CD4-positive, alpha-beta T cell (primary cell): ENCODE measurements at places on chromosomes 5 and 9. TPM values are rescaled to one million over a fixed set of nuclear protein-coding genes. Genes with fewer than 3 reads are reported as not detected.

Gene NSA2
- total RNA-seq = 200 TPM

DNA sequence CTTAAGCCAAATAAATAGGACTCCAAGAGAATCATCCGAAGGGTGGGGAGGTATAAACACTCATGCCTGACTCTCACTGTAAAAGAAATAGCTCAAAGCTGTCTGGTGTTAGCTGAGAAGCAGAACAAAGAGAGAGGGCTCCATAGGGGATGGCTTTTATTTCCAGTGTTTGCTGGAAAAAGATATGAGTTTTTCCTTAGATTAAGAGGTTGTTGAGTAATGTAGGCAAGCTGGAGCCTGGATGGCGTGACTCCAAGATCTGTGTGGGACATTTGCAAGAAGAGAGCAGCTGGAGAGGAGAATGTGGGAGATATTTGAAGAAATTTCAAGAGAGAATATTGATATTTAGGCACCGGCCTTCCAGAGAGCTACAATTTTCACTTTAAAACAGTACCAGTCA, 793.7 kb upstream of the RGMB start:
- H3K4me3 ChIP-seq = no peak overlapping the region
- no peaks in the 10 kb centered on the region for H3K36me3 ChIP-seq
- H3K4me1 ChIP-seq = no peaks in the 10 kb centered on the region
- H3K27me3 ChIP-seq = no peaks in the 10 kb centered on the region
- H3K27ac ChIP-seq = no peak overlapping the region

Gene CSF2
- not detected for total RNA-seq

Gene SLC6A7
- not detected for total RNA-seq

Gene TAF11L13
- total RNA-seq = not detected

GRCh38 chr5:178277346-178277745, 44.7 kb upstream of the PHYKPL start:
- H3K4me3 ChIP-seq = no peak overlapping the region
- H3K27ac ChIP-seq = no peak overlapping the region
- no peak for DNase-seq

- H3K27me3 ChIP-seq = no peaks in the 10 kb centered on the region
- H3K36me3 ChIP-seq = no peaks in the 10 kb centered on the region
Measured at GRCh38 chr9:128033609-128034008, 33.5 kb downstream of the NAIF1 start.

Gene DMRT2
- not detected for total RNA-seq

Gene PCDHA12
- not detected for total RNA-seq

DNA sequence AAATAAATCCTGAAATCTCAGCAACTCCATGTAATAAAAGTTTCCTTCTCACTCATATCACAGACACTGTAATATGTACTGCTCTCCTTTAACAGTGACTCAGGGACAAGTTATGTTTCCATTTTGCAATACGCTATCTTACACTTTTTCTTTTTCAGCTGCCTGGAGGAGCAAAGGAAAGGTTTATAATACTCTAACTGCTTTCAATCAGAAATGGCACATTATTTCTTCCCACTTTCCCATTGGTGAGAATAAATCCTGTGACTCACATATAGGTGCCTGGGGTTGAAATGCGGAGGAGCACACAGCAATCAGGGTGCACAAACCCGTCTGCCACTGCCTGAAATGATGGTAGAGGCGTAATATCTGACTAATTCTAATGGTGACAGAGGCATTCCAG, 186.6 kb downstream of the HINT1 start:
- H3K4me3 ChIP-seq = no peak overlapping the region
- H3K36me3 ChIP-seq = no peaks in the 10 kb centered on the region
- no peaks in the 10 kb centered on the region for H3K4me1 ChIP-seq
- DNase-seq = no peak

DNA sequence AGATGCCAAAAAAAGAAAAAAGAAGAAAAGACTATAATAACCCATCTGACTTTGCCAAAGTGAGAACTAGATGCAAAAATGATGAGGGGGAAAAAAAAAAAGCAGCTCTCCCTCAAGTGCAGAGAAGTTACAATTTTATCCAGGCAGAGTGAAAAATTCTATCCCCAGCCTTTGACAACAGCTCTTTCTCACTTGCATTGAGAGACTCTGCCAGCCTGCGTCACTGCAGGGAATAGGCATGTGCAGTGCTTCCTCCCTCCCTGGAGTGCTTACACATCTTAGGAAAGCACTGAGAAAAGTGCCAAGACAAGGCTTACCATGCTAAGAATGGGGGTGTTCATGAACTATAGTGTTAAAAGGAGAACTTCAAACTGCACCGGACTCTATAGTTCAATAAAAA, 418.6 kb upstream of the TYRP1 start:
- no peaks in the 10 kb centered on the region for H3K4me1 ChIP-seq
- no peaks in the 10 kb centered on the region for H3K36me3 ChIP-seq
- DNase-seq = no peak
- no peak overlapping the region for H3K4me3 ChIP-seq

- no peak overlapping the region for H3K4me3 ChIP-seq
- H3K36me3 ChIP-seq = no peaks in the 10 kb centered on the region
- no peaks in the 10 kb centered on the region for H3K27me3 ChIP-seq
- H3K4me1 ChIP-seq = peaks cover 4% of the 10 kb centered on the region
Measured at GRCh38 chr5:34041247-34041972, 1.6 kb downstream of the C1QTNF3 start.

Gene AKNA
- 258 TPM for total RNA-seq

DNA sequence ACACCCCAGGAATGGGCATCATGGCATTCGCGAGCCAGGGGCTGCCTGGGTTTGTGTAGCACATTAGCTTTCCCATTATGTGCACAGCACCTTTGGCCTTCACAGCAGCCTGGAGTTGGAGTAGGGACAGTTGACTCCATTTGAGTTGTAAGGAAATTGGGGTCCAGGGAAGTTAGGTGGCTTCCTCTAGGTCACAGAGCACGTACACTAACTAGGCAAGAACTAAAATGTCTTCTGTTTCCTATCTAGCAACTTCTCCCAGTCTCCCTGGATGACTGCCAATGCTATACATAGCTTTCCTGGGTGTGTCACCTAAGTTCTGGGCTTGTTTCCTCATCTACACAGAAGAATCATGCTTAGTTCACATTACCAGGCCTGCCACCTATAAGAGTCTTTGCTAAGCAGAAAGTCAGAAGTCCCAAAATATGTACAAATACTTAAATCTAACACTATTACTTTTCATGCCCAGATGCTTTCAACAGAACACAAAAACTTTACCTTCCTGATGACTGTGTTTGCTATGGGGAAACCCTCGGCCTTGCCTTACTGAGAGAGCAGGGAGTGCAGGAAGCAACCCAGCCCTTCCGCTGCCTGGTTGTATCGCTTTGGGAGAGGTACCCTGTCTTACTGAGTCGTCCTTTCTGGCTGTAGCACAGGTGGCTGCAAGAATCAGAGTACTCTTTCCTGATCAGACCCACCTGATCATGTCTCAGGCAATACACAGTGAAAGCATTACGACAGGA, 12.0 kb downstream of the MACROH2A1 start:
- peak; percentile 58 for DNase-seq
- H3K4me3 ChIP-seq = no peak overlapping the region
- H3K36me3 ChIP-seq = peaks cover 85% of the 10 kb centered on the region
- peaks cover 55% of the 10 kb centered on the region for H3K4me1 ChIP-seq
- no peak overlapping the region for H3K27ac ChIP-seq

Gene PDE6A
- total RNA-seq = not detected

DNA sequence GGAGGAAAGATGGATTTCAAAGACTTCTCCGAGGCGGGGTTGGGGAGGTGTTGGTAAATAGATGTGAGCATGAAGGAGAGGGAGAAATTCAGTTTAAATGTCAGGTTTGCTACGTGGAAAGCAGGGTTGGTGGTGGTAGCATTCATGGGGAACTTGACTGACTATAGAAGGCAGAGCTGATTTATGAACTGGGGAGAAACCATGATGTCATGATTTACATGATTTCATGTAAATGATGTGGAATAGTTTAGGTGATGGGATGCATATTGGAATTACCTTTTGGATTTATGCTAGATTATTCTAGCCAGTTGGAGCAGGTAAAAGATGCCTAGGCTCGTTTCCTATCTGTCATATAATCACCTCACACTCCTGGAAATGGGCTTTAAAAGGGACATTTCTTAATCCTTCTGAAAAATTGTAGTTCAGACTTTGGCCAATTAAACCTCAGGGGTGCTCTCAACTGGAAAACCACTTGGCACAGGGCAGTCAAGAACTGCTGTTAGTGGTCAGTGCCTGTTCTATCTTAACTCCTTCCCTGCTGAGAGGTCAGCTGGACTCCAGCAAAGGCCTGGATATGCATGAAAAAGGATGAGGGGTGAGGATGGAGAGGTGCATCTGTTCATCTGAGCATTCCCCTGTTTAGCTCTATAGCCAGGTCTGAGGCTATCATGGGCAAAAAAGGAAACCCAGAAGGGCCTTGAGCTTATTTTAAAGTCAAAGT, 50.1 kb upstream of the BASP1 start:
- no peaks in the 10 kb centered on the region for H3K36me3 ChIP-seq
- no peaks in the 10 kb centered on the region for H3K27me3 ChIP-seq
- no peak for DNase-seq
- H3K27ac ChIP-seq = no peak overlapping the region
- no peaks in the 10 kb centered on the region for H3K4me1 ChIP-seq

GRCh38 chr5:170554521-170555267, 50.9 kb downstream of the KCNIP1 start:
- H3K4me1 ChIP-seq = no peaks in the 10 kb centered on the region
- no peak overlapping the region for H3K27ac ChIP-seq
- no peak for DNase-seq
- H3K4me3 ChIP-seq = no peak overlapping the region

DNA sequence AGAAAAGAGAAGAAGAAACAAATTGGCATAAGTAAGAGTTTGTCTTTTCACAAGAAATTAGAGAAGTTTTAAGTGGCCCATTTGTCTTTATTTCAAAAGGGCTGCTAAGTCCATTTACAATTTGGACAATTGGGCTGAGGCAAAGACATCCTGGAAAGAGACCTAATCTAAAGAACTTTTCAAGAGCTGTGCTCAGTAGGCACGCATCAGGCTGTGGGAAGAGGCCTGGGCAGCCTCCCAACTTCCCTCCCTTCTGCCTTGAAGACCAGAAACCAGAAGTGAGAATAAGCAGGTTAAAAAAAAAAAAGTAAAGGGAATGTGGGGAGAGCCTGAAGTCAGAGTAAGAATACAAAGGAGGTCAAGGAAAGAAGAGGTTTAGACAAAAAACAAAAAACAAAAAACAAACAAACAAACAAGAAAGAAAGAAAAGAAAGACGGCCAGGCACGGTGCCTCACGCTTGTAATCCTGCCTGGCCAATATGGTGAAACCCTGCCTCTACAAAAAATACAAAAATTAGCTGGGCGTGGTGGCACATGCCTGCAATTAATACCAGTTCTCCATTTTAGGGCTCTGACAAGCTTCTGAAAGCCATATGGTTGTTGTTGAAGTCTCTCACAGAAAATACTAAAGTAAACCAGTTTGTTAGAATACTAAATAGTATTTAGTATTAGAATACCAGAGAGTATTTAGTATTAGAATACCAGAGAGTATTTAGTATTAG, 48.0 kb upstream of the CEP78 start:
- no peaks in the 10 kb centered on the region for H3K36me3 ChIP-seq
- H3K4me3 ChIP-seq = no peak overlapping the region
- no peaks in the 10 kb centered on the region for H3K4me1 ChIP-seq
- H3K27me3 ChIP-seq = no peaks in the 10 kb centered on the region
- no peak for DNase-seq
- H3K27ac ChIP-seq = no peak overlapping the region

Gene KCNMB1
- 0.11 TPM for total RNA-seq

DNA sequence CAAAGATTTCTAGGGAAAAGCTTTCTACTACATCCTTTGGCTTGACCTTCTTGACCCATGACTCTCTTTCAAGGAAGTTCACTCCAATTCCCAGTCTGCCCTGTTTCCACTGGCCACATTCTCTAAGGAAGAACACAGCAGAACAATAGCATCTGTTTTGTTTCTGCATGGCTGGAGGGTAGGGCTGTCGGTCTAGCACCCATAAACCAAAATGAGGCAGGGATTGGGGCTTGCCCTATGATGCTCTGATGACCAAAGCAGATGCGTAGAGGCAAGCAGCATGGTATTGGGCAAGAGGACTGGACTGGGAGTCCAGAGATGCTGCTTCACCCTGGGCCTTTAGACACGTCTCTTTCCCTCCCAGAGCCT, 24.1 kb downstream of the GOLGA2 start:
- no peaks in the 10 kb centered on the region for H3K27me3 ChIP-seq
- H3K4me3 ChIP-seq = no peak overlapping the region
- no peak overlapping the region for H3K27ac ChIP-seq
- DNase-seq = no peak

GRCh38 chr5:179730852-179731251, 1.8 kb upstream of the MAML1 start:
- H3K4me1 ChIP-seq = peaks cover 29% of the 10 kb centered on the region
- H3K27ac ChIP-seq = no peak overlapping the region
- DNase-seq = no peak
- peaks cover 45% of the 10 kb centered on the region for H3K36me3 ChIP-seq
- no peaks in the 10 kb centered on the region for H3K27me3 ChIP-seq

Gene ADAMTS6
- 2.6 TPM for total RNA-seq

Gene EMB
- total RNA-seq = 131 TPM

Gene TUSC1
- 0.14 TPM for total RNA-seq

GRCh38 chr5:138961221-138961620, 86.1 kb upstream of the LRRTM2 start:
- H3K36me3 ChIP-seq = no peaks in the 10 kb centered on the region
- no peaks in the 10 kb centered on the region for H3K27me3 ChIP-seq
- DNase-seq = no peak
- no peaks in the 10 kb centered on the region for H3K4me1 ChIP-seq
- H3K4me3 ChIP-seq = no peak overlapping the region
- no peak overlapping the region for H3K27ac ChIP-seq
